AG09319 (cell line): ENCODE measurements at places on chromosomes 4 and X.

DNA sequence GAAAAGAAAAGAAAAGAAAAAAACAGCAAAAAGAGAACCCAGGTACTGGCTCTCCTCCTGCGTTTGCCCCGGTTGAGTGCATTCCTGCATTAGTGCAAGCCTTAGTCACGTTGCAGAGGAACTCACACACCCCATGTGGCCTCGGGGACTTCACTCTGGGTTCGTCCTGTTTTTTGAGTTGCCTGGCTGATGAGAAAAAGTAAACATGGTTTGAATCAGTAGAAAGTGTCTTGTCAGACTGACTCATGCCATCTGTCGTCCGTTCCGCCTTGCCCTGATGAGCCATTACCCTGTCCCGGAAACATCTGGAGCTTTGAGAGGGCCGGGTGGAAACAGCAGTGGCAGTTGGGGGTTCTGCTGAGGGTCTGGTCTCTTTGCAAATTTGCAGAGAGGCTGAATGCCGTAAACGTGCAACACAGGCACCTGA, 16.3 kb downstream of the CD99 start:
- peak; percentile 85 for DNase-seq

DNA sequence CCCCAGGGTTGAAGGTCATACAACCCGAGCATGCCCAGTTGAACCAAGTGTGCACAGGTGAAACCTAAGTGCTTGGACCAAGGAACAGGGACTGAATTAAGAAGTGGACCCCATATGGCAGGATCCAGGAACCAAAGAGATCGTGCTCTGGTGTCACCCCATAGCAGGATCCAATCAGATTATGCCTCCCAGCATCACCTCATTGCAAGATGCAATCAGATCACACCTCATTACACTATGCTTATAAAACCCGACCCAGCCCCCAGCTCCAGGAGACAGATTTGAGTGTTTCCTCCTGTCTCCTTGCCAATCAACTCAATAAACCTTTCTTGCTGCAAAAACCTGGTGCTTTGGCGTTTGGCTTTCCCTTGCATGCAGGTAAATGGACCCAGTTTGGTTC, 37.6 kb downstream of the EFHC2 start:
- DNase-seq, result no peak

DNA sequence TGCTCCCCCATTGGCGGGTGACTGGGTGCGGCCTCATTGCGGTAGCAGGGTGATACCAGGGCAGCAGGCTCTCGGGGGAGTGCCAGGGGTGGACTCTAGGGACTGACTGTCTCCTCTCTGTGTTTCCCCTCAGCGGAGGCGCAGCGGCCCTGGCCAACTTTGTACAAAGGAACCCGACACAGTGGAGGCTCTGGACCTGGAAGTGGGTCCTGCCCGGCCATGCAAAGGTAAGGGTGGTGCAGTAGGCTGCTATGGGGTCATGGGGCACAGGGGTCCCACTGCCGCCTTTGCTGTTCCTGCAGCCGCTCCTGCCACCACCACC, 16.3 kb downstream of the SULT1B1 start:
- no peak for DNase-seq

DNA sequence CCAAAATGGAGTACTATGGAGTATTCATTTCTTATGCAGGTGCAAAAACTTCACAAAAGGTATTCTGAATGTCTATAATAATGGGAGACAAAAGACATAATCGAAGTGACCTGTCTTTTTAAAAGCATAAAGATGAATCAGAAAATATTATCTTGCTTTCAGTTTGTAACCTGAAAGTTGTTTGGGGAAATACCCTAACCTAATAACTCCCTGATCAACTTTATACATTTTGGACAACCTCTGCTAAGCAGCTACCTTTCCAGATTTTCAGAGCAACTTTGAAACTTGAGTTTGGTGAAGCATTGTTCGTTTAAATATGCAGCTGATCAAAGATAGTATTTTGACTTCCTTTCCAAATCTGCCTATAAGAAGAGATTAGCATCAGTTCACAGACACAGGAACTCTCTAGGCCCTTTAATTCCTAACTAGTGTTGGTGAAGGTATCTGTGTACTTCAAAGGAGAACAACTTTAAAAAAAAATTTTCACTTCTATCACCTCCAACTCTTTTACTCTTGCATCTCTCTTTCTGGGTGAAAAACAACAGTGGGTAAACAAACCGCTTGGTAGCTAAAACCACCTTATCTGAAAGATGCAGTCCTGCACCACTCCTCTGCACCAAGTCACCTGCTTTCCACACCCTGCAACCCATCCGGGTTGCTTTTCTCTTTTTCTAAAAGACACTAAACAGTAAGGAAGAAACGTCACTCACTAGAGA, 26.5 kb downstream of the CD40LG start:
- DNase-seq, result no peak

DNA sequence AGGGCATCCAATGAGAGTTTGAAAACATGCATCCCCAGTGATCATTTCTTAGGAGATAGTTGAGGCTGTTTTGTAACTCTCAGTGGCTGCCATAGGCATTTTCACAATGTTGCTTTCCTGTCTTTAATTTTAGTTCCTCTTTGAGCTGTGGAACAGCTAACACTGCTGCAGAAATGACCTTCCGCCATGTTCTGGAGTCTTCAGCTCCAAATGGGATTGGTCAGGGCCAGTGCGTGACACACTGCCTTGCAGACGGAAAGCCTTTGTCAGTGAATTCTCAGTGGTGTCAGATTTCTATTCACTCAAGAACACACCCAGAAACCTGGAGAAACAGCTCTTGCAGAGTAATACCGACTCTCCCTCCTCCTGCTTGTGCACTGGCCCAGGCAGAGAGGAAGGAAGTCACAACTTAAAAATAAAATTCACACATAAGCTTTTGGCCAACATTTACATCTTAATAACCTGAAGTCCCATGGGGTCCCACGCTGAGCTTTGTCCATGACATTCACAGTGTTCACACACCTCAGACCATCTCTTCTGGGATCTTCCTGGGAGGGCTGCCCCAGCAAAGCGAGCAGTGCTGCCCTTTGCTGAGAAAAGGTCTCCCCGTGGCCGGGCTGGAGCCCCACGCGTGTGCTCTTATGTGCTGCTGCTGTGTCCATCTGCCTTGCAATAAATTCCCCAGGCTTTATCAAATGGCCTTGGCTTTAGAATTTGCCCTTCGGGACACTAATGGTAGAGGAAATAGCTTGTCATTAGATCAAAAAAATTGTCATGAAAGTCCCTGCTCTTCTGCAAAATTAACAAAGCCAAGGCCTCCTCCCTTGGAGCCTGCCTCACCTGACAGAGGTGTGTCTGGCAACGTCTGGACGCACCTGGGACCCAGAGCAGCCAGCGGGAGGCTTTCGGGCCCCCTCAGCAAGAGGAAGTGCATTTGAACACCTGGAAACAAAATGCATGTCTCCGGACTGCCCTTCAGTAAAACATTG, 126.8 kb downstream of the IRF2 start:
- DNase-seq, result no peak

GRCh38 chrX:1334854-1335253, 1.7 kb upstream of the IL3RA start:
- no peak for DNase-seq

DNA sequence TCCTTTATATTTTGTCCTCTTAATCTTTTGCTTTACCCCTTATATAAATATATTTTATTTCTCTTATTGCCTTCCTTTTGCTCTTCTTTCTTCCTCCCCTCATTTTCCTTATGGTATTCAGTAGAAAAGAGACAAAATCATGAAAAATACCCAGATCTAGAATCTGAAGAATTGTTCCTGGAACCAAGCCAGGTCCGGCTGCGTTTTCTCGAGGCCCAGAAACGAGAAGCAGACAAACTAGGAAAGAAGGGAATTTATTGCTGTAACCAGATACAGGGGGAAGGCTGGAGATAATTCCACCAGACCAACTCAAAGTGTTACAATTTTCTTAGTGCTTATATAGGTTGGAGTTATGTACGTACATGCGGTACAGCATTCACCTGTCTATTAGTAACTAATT, 328.7 kb downstream of the GABRG1 start:
- DNase-seq, result no peak

GRCh38 chr4:111230265-111230664, 607.4 kb upstream of the PITX2 start:
- DNase-seq, result peak; percentile 23

- DNase-seq, result no peak
These were observed 15.4 kb downstream of the FAM9C start for GRCh38 chrX:13028871-13029636.

DNA sequence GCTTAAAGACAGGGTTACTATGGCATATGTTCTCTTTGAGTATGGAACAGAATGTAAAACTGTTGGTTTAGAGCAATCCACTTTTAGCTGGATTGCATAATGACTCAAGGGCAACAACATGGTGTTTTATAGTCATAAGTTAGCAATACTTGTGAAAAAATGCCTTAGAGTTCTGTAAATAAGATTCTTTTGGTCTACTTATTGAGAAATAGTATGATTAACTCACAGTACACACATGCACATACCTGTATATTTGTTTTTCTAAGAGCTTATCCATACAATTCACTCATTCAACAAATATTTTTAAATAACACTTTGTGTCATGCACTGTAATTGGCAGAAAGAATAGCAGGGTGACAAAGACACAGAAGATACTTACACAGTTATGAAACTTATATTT, 1415.5 kb downstream of the PCDH7 start:
- no peak for DNase-seq

DNA sequence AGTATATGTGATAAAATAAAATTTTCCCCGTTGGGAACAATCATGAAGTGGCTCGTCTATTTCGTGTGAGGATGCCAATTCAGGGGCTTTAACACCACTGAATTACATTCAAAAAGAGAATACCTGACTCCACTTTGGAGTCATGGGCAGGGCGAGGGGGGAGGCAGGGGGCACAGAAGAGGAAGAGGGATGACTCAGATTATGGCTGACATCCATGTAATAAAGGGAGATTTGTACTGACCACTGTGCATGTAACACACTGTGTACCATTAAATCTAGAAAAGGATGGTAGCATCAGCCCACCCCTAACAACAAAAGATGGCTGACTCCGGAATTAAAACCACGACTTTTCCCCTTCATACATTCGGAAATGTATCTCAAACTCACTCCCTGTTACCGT, 1.3 kb downstream of the SLC9A7 start:
- DNase-seq, result no peak

DNA sequence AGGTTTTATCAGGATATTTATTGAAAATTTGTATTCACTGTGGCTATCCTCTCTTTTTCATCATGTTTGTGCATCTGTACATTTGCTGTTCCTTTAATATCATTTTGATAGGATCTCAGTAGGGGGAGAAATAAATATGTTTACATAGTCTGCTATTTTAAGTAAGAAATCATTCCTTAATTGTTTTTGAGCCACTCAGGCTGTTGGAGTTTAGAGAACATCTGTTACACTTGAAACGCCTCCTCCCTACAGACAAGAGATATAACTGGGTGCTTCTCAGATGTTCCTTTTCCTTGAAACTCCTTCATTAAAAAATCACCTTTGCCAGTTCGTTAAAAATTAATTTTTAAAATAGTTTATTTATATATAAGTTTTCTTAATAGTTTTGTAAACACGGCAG, 59.4 kb downstream of the QRFPR start:
- no peak for DNase-seq

DNA sequence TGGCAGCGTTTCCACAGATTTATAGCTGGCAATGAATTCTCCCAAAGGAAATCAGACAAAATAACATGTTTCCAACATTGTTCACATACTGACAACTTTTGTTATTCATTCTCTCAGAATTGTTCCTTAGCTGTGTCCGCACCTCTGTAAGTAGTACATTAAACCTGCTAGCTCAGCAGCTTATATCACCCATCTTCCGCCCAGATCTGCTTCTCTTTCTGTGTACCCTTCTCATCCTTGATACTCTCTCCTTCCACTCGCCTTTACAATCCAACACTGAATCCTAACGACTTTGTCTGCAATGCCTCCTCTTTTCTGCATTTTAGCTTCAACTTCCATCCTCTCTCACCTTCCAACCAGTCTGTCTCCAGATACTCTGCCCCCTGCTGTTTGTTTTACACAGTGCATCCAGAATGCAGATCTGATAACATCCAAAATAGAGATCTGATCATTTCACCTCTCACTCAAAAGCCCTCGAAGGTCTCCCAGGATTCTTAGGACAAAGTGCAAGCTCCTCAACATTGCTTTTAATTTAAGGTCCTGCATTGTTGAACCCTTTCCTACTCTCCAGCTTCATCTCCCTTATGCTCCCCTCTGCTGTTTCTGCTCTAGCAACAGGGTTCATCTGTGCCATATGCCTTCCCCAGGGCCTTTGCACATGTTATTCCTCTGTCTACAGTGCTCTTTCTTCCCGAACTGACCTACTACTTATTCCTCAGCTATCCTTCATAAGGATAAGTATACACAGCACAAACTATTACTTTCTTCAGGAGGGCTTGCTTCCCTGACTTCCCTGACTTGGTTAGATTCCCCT, 67.3 kb upstream of the VBP1 start:
- DNase-seq, result no peak

- no peak for DNase-seq
These were observed 58.4 kb upstream of the SCOC start for GRCh38 chr4:140315019-140315418.

- no peak for DNase-seq
These were observed 43.1 kb downstream of the SRPX2 start for GRCh38 chrX:100687128-100687527.

- no peak for DNase-seq
These were observed 184.6 kb downstream of the UGT8 start for GRCh38 chr4:114783215-114783595.

DNA sequence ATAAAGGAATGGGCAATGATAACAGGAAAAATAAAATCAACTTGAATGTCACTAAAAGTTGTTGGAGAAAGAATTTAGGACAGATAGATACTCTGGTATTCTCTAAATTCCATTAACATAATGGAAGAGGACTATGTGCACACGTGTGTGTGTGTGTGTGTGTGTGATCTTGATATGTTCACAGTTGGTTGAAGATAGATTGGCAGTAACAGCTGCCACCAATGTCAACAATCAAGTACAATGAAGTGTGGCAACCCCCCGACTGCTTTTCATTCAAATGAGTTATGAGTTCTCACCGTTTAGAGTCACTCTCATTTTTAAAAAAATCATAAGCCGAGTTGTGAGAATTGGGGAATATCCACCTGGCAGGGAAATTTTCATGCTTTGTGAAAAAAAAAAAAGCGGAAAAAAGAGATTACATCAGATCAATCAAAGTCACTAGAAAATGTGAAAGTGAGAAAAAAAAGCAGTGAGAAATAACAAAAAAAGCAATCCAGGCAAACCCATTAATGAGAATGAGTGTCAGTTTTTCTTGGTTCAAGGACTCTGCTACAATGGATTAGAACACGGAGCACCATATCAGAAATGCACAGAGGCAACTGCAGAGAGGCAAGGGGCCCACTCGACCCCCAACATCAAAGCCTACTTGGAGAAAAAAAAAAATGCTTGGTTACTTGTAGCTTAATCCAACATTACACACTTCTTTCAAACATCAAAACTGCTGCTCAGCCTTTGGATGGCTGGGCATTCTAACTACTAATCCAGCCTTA, 414.9 kb upstream of the PITX2 start:
- DNase-seq, result no peak

- no peak for DNase-seq
These were observed 600 bp downstream of the RADX start for GRCh38 chrX:106612393-106612763.
